ENCODE measurements at places on chromosomes 7 and 10.
A peak's percentile ranks its signal among the peaks of the same experiment; 100 is the strongest.

GRCh38 chr7:82442492-82443035 is 1.0 kb downstream of the CACNA2D1 start:
- DNase-seq, result no peak

DNA sequence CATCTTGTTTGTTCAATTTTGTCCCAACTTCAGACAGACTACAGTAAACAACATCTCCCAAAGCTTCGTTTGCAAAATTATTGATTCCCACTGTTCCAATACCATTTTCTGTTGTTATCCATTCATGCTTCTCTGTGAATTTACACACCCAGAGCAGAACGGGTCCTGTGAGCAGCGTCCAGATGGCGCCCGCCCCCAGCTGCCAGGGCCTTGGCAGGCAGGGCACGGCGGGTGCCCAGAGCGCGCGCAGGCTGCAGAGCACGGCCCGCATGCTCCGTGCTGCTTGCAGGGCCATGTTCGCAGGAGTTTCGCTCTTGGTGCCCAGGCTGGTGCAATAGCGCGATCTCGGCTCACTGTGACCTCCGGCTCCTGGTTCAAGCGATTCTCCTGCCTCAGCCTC is 32.5 kb upstream of the SEPTIN7 start:
- peak; percentile 53 for DNase-seq

DNA sequence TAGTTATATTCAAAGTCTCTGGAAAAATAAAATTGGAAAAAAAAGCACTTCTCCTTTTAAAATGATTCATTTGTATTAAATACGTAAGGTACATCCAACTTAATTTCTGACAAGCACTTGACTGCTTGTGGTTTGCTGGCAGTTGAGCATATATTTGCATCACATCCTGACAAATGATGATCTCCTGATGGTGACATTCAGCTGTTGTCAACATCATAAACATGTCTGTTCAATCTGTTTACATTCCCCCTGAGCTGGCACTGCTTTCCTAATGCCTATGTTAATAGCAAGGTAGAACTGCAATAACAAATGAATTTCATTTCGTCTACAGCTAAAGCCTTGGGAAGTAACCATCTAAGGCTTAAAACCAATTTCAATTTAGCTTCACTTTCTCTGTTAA is 24.4 kb downstream of the TSPAN12 start:
- no peak for DNase-seq

DNA sequence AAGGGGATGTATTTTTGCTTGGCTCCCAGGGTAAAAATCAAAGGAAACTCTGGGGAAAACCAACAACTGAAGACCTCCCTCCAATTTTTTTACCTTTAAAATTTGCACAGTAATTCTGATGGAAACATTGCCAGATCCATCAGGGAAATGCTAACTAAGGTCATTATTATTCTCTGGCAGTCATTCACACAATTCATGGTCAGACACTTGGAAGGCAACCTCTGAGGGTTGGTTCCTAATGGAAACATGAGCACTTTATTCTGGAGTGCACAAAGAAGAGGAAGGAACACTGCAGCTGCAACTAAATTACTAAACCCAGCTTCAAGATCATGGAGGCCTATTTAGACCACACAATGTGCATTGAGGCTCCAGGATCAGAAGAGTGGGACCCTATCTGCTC is 34.2 kb downstream of the SRI start:
- DNase-seq, result no peak

- DNase-seq, result peak; percentile 63
Measured at GRCh38 chr10:97196223-97197029, 10.7 kb upstream of the SLIT1 start.

DNA sequence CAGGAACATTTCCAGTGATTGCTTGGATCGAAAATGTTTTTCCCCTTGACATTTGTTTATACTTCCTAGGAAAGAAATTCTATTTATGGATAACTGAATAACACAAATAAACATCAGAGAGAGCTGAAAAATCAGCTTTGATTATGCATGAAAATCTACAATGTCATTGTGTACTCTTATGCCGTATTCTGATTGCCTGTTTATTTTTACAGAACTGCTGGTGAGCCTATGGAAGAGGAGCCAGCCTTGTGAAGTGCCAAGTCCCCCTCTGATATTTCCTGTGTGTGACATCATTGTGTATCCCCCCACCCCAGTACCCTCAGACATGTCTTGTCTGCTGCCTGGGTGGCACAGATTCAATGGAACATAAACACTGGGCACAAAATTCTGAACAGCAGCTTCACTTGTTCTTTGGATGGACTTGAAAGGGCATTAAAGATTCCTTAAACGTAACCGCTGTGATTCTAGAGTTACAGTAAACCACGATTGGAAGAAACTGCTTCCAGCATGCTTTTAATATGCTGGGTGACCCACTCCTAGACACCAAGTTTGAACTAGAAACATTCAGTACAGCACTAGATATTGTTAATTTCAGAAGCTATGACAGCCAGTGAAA is 121.5 kb downstream of the TWIST1 start:
- DNase-seq, result no peak

DNA sequence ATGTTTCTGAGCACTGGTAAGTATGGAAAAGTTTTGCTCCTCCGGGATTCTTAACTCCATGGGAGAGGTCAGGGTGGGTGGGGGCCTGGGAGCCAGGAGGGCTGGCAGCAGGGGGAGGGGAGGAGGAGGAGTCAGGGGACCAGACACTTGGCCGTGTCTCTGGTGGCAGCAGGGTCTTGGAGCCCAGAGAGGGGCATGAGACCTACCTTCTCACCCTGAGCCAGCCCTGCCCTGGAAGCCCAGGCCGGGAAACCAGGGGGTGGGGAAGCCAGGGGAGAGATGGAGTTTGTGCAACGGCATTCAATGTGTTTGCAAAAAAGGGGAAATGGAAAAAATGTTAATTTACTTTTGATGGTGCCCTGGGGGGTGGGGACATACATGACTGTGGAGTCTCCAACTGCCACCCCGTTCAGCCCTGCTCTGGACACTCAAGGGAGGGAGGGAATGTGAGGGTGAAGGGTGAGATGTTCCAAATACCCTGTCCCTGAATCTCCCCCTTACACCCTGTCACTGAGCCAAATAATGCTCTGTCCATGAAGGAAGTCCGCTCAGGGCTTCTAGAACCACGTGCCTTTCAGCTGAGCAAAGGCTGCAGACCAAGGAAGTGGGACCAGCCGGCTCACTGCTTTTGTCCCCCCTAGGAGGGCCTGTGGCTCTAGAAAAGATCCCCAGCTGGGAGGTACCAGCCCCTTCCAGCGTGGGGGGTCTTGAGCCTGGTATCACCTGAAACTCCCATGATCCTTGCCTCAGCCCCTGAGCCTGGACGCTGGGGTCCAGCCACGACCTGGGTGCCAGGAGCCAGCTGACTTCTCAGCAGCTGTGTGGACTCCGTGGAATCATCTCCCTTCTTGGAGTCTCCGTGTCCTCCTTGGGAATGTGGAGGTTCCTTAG is 48.3 kb downstream of the TMEM270 start:
- DNase-seq, result peak; percentile 33

GRCh38 chr7:131212114-131212513 is 115.6 kb upstream of the MKLN1 start:
- no peak for DNase-seq

DNA sequence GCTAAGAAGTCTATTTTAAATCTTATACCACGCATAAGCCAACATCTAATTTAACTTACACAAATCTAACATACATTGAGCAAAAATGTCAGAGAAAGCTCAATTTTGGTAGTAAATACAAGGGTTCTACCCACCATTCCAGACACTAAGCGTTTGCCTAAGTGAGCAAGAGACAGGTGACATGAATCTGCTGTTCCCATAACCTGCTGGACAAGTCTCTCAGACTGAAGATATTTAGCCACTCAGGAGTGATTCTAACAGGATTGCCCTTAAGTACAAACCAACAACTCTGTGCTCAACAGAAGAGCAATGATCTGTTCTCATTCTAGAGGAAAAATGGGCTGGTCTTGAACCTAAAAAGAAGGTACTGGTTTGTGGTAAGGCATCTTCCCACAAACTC is 18.8 kb downstream of the EZH2 start:
- no peak for DNase-seq

DNA sequence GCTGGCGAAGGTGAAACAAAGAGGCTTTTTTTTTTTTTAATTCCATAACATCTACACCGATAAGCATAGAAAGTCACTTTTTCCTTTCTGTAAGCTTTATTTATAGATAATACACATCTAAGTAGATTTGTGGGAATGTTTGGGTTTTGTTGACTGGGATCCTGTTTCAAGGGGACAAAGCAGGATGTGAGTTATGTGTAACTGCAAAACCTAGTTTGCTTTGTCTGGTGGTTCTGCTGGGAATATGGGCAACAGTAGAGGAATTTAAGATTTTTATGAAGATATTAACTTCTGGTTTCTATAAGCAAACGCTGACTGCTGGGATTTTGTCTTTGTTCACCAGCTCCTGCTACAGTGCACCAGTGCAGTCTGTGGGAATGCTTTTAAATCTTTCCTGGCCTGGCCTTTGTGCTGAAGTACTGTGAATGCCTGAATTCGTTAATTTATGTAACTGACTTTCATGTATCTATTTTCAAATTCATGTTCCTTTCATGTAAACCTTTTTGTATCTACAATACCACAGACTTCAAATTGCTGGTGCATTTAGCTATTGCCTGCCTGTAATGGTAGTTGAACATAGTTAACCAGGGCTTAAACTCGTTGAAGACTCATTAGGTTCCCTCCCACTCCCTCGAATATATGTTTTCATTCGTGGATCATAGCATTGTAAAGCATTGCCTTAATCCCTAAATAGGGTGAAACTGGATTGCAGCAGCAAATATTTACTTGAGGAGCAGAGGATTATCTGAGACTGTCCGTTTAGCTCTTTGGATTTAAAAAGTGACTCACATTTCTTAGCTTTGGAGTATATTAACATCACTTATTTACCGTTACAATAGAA is 1.5 kb downstream of the KLHL7 start:
- no peak for DNase-seq

- DNase-seq, result no peak
Measured at GRCh38 chr10:129861776-129862531, 102.1 kb downstream of the EBF3 start.

GRCh38 chr7:133484086-133484485 is 231.2 kb downstream of the EXOC4 start:
- no peak for DNase-seq

GRCh38 chr7:80785961-80786536 is 132.8 kb downstream of the SEMA3C start:
- no peak for DNase-seq

DNA sequence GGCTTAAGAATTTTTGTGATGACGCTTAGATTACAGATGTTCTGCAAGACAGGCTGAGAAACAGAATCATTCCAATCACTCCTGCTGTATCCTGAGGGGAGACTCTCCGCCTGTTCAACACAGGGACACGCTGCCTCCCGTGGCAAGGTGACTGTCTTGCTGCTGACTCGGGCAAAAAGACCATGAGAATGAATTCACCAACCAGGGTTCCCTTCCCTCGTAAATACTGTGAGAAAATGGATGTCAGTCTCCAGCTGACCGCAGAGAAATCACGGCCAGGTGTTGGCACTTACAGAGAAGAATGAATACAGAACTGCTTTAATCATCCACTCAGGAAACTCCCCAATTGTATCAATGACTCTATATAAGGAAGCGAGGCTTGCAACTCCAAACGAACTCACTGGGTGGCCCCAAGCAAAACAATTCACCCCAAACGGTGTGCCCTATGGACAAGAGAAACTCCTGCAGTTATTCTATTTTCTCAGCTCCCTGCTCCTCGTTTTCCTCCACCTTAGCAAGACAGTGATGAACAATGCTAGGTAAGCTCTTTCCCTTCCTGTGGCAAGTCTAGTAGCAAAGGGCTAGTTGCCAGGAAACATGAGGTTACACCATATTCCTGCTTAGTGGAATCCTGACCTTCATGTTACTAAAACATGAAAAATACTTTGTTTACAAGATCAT is 22.8 kb downstream of the GNA12 start:
- DNase-seq, result no peak

DNA sequence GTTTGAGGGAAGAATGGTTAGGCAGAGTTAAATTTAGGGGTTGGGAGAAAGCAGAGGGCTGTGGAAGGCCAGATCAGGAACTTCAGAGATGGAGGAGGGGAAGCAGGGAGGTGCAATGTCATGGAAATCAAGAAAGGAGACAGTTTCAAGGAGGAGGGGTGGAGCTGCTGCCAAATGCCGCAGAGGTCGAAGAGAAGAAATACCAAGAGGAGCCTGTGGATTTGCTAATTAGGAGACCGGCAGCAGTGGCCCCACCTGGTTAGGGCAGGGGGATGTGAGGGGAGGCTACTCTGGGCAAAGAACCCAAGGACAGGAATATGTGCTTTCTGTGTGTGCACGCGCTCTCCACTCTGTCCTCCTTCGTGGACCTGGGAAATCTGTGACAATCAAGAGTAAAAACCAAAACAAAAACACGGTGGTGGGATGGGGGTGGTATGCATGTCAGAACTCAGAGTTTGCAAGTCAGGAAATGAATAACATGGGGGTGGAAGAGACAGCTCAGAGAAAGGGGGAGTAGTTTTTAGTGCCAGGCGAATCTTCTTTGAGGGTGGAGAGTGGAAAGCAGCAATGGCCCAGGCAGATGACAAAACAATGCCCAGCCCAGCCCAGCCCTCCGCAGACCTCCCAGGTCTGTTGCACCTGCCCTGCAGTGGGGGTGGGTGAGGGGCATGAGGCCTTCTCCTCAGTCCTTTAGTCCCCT is 102.9 kb upstream of the PAX2 start:
- no peak for DNase-seq

DNA sequence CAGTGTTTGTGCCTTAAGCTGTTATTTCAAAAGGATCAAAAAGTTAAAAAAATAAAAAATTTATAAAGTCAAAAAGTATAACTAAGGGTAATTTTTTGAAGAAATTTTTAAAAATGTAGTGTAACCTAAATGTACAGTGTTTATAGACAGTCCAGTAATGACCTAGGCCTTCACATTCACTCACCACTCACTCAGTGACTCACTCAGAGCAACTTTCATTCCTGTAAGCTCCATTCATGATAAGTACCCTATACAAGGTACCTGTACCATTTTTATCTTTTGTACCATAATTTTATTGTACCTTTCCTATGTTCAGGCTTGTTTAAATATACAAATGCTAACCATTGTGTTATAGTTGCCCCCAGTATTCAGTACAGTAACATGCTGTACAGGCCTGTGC is 21.5 kb downstream of the DNAJC9 start:
- no peak for DNase-seq

All from head of caudate nucleus (tissue), 42 donors.